Tongue (tissue), 3 donors: ENCODE measurements at places on chromosomes 7 and 10. TPM values are rescaled to one million over a fixed set of nuclear protein-coding genes. Genes with fewer than 3 reads are reported as not detected.

SRGN gene
- total RNA-seq = 49.6 TPM

LRIT1 gene
- total RNA-seq = not detected

SYT15 gene
- 1.1 TPM for total RNA-seq

FBXO24 gene
- 1.2 TPM for total RNA-seq

TMEM236 gene
- 0.10 TPM for total RNA-seq

LRRN3 gene
- 2.5 TPM for total RNA-seq

TMEM140 gene
- total RNA-seq = 4.0 TPM

SEMA3E gene
- total RNA-seq = 3.1 TPM

POLR2J2 gene
- 6.9 TPM for total RNA-seq

STEAP2 gene
- total RNA-seq = 15.5 TPM

HABP2 gene
- total RNA-seq = not detected

SMKR1 gene
- total RNA-seq = not detected

ZNF735 gene
- total RNA-seq = not detected

LGI1 gene
- 8.5 TPM for total RNA-seq

PNLIPRP1 gene
- 0.31 TPM for total RNA-seq

INHBA gene
- total RNA-seq = 5.5 TPM

CALHM2 gene
- total RNA-seq = 10.1 TPM

NUTM2E gene
- 0.41 TPM for total RNA-seq

WNT8B gene
- not detected for total RNA-seq

CPVL gene
- 11.7 TPM for total RNA-seq

CTAGE15 gene
- 3.0 TPM for total RNA-seq

HOXA1 gene
- total RNA-seq = not detected

KAT6B gene
- 62.9 TPM for total RNA-seq

CHCHD3 gene
- total RNA-seq = 123 TPM

CHRM2 gene
- total RNA-seq = 1.0 TPM

TMEM196 gene
- total RNA-seq = not detected

ANLN gene
- total RNA-seq = 26.5 TPM

HKDC1 gene
- 0.51 TPM for total RNA-seq

MALRD1 gene
- 6.4 TPM for total RNA-seq

ACBD7 gene
- total RNA-seq = 1.0 TPM

MICALL2 gene
- 6.7 TPM for total RNA-seq

GPR26 gene
- total RNA-seq = 0.10 TPM

NODAL gene
- 0.92 TPM for total RNA-seq

LOXL4 gene
- 10.5 TPM for total RNA-seq

C10orf95 gene
- not detected for total RNA-seq
